DMS53 (cell line): ENCODE measurements at places on chromosomes 7 and 10.

GRCh38 chr10:68137171-68137570 is 27.9 kb downstream of the MYPN start:
- DNase-seq = no peak

DNA sequence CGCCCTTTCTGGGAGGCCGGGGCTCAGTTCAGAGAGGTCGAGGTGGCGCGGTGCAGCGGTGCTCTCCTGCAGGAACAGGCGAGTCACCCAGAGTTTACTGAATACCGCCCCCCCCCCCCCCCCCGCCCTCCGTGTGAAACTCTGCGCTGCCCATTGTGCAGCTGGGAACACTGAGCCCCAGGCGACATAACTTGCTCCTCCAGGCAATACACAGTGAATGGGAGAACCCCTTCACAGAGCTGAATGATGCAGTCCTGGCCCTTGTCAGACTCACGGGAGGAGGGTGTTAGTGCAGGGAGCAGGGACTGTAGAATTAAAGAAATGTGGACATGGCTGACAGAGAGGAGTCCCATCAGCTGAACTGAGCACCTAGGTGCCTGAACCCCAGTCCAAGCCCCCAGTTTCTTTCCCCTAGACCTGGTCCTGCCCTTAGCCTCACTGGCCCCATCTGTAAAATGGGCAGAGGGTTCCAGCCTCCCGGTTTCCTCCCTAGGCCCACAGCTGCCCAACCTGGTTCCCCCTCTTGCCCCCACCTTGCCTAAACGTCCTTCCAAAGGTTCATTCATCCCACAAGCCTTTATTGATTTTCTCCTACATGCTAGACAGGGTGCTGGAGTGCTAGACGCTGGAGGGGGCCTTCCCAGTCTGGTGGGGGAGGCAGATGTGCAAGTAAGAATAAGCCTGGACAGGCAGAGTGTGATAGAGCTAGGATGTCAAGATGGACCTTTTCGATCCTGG is 869 bp upstream of the LOXL4 start:
- peak; percentile 54 for DNase-seq

GRCh38 chr7:157427811-157428553 is 91.2 kb downstream of the DNAJB6 start:
- DNase-seq = no peak

DNA sequence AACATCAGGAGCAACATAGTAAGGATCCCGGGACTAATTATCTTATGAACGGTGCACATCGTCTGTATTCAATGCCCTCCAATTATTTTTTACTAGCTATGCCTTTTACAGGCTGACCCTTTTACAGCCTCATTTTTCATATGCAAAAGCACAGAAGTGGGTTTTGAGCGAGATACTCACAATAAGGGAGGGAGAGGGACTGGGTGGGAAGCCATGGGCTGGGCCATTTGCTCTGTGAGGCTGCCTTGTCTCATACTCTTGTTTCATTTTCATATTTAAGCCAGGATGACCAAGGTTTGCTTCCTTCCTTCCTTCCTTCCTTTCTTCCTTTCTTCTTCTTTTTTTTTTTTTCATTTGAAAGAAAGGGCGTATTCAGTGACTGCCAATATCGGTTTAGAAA is 259.3 kb downstream of the TRIL start:
- DNase-seq = no peak

GRCh38 chr10:21526860-21527597 is 1.5 kb upstream of the SKIDA1 start:
- DNase-seq = peak; percentile 87

GRCh38 chr7:126690848-126691751 is 561.6 kb downstream of the GRM8 start:
- DNase-seq = no peak

DNA sequence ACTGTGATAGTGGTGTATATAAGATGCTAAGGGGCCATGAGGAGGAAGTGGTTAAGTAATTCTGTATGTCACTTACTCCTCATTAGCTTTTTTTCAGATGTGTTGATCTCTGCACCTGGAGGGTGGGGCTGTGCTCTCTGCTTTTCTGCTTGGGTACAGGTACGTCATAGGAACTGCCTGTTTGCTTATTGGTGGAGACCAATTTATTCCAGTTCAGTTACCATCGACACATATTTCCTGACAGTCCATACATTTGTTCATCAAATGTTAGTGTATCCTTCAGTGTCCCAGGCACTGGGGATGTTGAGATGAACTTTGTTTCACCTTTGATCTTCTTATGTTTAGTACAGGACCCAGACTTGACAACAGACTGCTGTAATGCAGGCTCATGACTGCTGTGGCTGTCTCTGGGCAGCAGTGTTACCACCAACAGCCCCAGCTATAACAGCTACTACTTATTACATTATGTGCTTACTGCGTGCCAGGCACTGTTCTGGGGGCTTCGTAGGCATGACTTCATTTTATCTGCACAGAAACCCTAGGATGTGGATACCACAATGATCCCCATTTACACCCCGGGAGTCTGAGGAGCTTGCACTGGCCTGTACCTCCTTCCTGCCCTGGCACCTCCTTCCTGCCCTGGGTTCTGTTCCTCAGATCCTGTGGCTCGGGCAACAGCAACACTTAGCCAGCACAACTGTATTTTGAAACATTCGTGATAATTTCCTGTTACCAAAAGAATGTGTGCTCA is 87.4 kb downstream of the BUB3 start:
- DNase-seq = peak; percentile 14

GRCh38 chr10:133400624-133401424 is 6.9 kb downstream of the MTG1 start:
- no peak for DNase-seq

GRCh38 chr7:94605031-94605430 is 50.9 kb downstream of the SGCE start:
- no peak for DNase-seq

GRCh38 chr10:79403441-79404230 is 41.8 kb downstream of the ZCCHC24 start:
- no peak for DNase-seq
